ENCODE measurements at places on chromosomes 6 and 20.
A peak's percentile ranks its signal among the peaks of the same experiment; 100 is the strongest.

DNA sequence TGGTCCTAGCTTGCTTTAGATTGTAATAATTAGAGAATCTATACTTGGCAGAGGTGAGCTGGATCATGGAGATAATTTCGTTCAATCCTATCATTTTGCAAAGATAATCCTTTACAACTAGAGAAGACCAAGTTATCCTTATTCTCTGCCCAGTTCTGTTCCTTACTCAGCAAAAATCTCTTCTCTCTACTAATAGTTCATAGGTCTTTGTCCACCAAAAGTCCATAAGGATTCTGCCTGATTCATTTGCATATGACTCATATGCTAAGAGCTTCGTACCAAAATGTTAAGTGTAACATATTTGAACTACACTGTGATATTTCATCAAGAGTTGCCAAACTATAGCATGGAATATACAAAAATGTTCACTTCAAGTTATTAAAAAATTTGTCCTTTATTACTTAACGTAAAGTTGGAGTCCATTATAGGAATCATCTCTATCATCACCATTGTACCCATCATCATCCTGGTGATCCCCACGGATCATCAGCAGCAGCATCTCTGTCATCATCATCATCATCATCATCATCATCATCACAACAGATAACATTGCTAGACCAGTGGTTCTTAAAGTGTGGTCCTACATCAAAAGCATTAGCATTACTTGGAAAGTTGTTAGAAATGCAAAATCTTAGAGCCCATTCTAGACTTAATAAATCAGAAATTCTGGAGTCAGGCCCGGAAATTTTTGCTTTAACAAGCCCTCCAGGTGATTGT is 463.0 kb downstream of the DHX35 start:
- no peaks in the 10 kb centered on the region for H3K27me3 ChIP-seq
- H3K4me3 ChIP-seq: no peak overlapping the region
- DNase-seq: no peak
- H3K4me1 ChIP-seq: no peaks in the 10 kb centered on the region
- no peaks in the 10 kb centered on the region for H3K36me3 ChIP-seq

GRCh38 chr6:111874025-111874415 is 768 bp upstream of the FYN start:
- H3K4me3 ChIP-seq: peak overlapping the region; percentile 96
- peak overlapping the region; percentile 88 for H3K27ac ChIP-seq
- DNase-seq: peak; percentile 91
- H3K36me3 ChIP-seq: peaks cover 21% of the 10 kb centered on the region
- H3K27me3 ChIP-seq: no peaks in the 10 kb centered on the region
- peaks cover 27% of the 10 kb centered on the region for H3K4me1 ChIP-seq

DNA sequence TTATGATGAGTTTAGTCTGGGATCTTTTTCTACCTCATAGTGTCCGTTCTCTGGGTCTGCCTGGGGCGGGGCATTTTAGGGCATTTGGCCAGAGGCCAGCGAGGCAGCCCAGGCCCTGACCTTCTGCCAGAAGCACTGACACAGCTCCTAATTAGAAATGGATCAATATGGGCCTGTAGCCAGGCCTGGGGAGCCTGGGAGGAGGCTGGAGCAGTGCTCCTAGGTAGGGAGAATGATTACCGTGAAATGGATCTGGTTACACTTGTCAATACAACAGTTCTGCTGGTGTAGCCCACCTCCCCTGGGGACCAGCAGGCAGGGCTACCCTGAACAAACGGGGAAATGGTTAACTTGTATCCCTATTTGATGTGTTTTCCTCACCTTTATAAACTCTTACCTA is 23.0 kb downstream of the RALY start:
- peaks cover 79% of the 10 kb centered on the region for H3K4me1 ChIP-seq
- H3K4me3 ChIP-seq: no peak overlapping the region

DNA sequence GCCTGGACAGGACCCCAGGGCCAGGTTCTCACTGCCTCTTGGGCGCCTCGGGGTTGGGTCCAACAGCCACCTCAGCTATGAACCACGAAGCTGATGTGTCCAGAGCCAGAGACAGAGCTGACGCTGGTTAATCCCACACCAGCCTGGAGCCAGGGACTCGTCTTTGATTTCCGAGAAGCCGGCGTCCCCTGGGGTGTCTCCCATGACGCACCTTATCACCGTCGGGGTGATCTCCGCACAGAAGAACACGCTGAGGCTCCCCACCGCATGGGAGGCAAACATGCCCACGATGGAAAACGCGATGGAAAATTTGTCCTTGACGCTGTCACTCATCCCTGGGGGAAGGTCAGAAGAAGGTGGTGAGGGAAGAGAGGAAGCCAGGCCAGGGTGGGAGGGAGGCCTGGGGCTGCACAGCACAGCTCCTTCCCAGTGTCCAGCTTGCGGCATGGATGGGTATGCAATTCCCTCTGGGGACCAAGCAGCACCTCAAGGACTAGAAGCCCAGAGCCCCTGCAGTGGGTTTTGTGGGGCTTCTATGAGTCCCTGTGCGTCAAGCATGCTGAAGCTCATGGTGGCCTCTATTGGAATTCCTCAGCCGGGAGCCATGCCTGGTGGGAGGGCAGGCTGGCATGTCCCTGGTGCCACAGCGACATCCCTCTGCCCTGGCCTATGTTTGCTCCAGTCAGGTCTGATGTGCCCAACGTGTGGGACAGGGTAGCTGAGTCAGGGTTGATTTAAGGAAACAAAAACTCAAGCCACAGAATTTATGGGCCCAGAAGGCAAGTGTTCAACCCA is 25.1 kb downstream of the PSMG4 start:
- H3K4me3 ChIP-seq: no peak overlapping the region
- DNase-seq: no peak
- no peaks in the 10 kb centered on the region for H3K36me3 ChIP-seq
- H3K27ac ChIP-seq: no peak overlapping the region
- H3K4me1 ChIP-seq: peaks cover 2% of the 10 kb centered on the region

DNA sequence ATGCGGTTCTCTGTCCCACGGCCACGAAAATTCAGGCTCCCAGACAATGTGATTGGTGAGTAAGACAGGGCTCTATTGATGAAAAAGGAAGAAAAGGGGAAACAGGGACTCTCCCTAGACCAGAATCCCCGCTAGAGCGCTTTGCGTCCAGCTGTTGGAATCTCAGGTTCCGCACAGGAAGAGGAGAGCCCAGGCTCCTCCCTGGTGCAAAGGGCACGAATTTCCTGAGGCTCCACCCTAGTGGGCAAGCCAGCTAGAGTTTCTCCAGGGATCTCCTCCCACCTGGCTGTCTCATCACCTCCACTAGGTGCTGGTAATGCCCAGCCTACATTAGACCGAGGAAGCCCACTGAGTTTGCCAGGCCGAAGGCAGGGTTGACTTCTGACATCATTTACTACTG is 135.9 kb upstream of the SOX4 start:
- no peak overlapping the region for H3K27ac ChIP-seq
- H3K4me3 ChIP-seq: no peak overlapping the region
- H3K4me1 ChIP-seq: no peaks in the 10 kb centered on the region
- H3K27me3 ChIP-seq: peaks cover 4% of the 10 kb centered on the region
- no peaks in the 10 kb centered on the region for H3K36me3 ChIP-seq
- no peak for DNase-seq

Data from activated naive CD4-positive, alpha-beta T cell treated with anti-CD3 and anti-CD28 coated beads for 36 hours (primary cell).